Brain pericyte (primary cell): ENCODE measurements at places on chromosomes 5 and 9.

DNA sequence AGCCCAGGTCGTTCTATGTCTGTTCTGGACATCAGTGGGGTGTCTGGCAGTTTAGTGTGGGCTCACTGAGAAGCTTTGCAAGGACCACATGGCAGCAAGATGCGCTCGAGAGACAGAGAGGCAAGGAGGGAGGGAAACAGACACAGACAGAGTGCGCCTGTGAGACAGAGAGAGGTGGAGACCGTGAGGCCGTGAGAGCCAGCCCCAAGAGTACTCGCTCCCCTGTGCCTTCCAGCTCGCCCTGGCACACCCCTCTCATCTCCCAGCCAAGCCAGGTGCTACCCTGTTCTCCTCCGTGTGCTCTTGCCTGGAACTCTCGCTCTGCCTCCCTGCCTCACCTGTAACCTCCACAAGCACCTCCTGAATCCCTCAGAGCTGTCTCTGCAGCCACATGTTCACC, 106.8 kb downstream of the EHMT1 start:
- no peak for DNase-seq

DNA sequence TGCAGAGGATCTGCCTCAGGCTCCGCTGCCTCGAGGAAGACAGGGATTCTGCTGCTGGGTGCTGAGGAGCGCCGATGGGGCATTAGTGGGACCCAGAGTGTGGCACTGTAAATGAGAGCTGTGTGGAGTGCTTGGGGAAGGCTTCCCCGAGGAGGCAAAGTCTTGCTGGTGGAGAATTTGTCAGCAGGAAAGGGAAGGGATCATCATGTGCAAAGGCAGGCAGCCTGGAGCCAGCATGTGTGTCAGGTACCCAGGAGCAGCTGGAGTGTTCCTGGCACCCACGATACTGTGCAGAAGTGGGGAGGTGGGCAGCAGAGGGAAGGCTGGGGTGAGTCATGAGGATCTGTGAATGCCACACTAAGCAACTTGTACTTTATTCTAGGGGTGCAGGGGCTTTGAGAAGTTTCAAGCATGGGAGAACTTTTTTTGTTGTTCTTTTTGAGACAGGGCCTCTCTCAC, 12.3 kb downstream of the B4GALT7 start:
- no peak for DNase-seq

GRCh38 chr5:170135796-170136490, 30.2 kb downstream of the FOXI1 start:
- DNase-seq, result no peak

GRCh38 chr9:96449523-96449844, 485 bp upstream of the HABP4 start:
- no peak for DNase-seq

DNA sequence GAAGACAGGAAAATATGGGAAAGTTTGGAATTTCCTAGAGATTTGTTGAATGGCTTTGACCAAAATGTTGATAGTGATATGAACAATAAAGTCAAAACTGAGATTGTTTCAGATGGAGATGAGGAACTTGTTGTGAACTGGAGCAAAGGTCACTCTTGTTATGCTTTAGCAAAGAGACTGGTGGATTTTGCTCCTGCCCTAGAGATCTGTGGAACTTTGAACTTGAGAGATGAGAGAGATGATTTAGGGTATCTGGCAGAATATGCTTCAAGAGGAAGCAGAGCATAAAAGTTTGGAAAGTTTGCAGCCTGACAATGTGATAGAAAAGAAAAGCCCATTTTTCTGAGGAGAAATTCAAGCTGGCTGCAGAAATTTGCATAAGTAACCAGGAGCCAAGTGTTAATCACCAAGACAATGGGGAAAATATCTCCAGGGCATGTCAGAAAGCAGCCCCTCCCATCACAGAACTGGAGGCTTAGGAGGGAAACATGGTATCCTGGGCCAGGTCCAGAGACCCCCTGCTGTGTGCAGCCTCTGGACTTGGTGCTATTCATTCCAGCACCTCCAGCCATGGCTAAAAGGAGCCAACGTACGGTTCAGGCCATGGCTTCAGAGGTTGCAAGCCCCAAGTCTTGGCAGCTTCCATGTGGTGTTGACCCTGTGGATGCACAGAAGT, 114.3 kb upstream of the STARD4 start:
- DNase-seq, result no peak

DNA sequence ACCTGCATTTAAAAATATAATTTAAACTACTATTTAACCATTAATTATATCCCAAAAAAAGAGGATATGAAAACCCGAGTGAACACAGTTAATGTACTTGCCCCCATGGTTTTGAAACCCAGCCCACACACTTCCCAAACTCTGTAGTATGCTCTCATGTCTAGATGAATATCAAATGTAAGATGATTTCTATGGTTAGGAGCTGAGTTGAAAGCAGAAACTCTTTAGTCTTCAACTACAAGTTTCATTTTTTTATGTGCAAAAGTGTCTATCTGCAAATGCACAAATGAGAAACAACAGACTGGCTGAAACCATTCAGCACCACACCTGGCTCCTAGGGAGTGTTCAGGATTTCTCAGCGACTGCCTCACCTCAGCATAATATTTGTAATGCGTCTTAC, 183.3 kb downstream of the SEMA5A start:
- DNase-seq, result no peak

DNA sequence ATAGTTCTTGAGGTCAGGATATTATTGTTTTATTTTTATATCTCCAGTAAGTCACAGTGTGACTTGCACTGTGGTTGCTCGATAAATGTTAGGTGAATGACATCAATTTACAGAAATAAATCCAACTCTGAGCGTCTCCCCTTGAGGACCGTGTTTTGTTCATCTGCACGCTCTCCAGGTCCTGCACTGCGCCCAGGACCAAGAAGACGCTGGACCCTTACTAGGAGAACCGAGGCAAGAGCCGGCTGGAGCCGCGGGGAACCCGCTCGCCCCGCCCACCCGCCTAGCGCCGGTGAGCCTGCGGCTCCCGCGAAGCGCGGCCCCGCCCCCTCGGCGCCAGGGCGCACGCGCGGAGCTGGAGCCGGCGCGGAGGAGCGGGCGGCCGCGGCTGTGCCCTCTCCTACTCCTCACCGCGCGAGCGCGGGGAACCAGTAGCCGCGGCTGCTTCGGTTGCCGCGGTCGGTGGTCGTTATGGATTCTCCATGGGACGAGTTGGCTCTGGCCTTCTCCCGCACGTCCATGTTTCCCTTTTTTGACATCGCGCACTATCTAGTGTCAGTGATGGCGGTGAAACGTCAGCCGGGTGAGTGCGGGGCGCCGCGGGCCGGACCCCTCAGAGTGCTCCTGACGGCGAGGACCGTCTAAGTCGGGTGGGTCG, at the start of gene TMEM38B:
TMEM38B (plus strand) TSS at position 352 of the 658 bp plus-strand sequence; CDS start at position 472, 120 bp downstream.
- no peak for DNase-seq

DNA sequence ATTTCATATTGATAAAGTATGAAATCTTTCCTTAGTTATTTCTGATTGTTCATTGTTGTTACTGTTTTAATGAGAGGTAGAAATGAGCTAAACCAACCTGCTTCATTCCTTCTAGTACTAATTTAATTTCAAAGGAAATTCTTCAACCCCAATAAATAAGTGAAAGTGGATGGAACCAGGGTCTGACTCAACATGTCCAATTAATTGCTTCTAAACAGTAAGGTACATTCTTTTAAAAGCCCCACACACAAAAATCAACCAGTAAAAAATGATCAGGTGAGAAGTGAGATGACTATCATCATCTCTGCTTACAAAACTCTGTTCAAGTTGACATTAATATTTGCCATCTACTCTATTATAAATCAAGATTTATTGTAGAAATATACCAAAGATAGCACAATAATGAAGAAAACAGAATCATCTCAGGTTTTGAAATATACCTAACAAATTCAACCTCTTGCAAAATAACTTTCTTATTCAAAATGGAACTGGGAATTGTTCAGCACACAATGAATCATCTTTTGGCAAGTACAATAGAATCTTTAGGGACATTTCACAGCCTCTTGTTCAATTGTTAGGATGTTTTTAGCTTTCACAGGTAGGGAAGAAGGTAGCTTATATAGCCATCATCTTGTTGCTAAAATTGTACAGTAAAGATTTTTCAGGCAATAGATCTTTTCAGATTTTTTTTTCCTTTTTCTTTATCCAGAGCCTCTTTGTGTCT, 114.5 kb downstream of the RPS23 start:
- DNase-seq, result no peak

- no peak for DNase-seq
Observed at GRCh38 chr5:176535664-176536131, 1.5 kb downstream of the RNF44 start.

GRCh38 chr9:76438841-76439588, 20.0 kb upstream of the GCNT1 start:
- DNase-seq, result no peak

- no peak for DNase-seq
Observed at GRCh38 chr5:57804007-57804444, 321.4 kb upstream of the ACTBL2 start.

GRCh38 chr9:17509701-17510100, 69.2 kb upstream of the SH3GL2 start:
- no peak for DNase-seq

- DNase-seq, result no peak
Observed at GRCh38 chr9:9538766-9539165, 1074.0 kb downstream of the PTPRD start.

GRCh38 chr9:129891569-129891968, 56.3 kb downstream of the USP20 start:
- DNase-seq, result no peak

- DNase-seq, result no peak
Observed at GRCh38 chr5:74943905-74944304, 77.7 kb upstream of the FAM169A start.

GRCh38 chr9:110615498-110615897, 36.0 kb upstream of the SVEP1 start:
- no peak for DNase-seq

GRCh38 chr5:122180863-122181548, 51.7 kb downstream of the ZNF474 start:
- no peak for DNase-seq

DNA sequence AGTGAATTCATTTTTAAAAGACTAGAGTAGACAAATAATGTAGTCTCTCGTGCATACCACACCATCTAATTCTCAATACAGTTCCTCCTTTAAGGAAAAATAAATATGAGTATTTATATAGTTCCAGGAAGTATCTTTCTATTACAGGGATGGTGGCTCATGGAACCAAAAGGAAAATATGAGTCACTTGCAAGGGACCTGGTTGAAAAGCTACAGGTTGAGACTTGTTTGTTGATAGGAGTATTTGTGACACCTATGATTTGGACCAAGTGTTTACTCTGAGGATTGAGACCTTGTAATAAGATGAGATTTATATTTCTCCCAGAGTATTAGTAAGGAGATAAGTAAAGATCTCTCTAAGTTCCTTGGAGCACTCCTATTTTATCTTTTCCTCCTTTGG, 67.4 kb downstream of the CDO1 start:
- DNase-seq, result no peak

DNA sequence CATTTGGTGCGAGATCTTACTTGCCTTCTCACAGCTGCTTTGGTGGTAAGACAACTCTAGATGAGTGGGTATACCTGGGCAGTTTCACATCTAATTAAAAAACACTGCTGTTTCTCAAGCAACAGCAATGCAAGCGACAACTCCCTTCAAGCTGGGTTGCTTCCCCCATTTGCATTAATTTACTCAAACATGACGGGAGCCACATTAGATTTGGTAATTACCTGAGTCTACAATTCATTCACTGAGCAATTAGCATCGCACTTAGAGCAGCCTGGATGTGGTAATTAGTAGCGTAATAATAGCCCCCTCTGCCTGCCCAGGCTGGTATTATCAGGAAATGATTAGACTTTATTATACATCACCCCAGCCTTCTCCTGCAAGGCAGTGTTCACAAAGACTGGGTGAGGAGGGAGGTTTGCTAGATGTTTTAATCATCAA, 73.4 kb downstream of the FBXO38 start:
- DNase-seq, result no peak

DNA sequence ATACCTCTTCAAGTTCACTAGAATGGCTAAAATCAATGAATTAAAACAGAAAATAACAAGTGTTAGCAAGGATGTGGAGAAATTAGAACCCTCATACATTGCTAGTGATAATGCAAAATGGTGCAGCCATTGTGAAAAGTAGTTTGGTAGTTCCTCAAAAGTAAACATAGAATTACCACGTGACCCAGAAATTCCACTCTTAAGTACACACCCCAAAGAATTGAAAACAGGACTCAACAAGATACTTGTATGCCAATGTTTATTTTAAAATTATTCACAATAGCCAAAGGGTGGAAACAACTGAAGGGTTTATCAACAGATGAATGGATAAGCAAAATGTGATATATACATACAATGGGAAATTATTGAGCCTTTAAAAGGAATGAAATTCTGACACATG, 70.3 kb downstream of the BARX1 start:
- DNase-seq, result no peak

DNA sequence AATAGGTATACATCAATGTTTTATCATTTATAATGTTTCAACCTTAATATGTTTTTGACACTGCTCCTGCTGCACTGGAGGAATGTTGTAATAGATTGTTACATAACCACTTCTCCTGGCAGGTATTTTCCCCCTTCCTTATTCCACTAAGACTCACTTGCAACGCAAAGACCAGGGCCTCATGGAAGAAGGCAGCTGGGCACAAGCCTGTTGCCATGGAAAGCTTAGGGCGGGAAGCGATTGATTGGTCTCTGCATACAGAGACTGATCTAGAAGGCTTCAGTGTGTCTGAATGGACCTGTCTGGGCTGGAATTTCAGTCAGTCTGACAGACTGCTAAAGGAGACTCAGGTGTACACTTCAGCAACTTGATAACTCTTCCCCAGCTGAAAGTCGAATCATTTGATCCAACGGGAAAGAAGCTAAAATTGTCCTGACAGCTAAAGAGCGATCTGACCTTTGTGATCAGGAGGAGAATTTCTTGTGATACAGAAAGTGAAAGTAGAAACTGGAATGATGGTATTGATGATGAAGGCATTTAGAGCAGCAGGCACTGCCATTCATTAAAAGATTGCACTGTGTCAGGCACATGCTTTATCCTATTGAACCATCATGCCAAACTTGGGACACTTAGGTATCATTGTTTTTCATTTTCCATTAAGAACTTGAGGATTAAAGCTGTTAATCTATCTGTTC, 65.1 kb downstream of the GRIA1 start:
- DNase-seq, result no peak

DNA sequence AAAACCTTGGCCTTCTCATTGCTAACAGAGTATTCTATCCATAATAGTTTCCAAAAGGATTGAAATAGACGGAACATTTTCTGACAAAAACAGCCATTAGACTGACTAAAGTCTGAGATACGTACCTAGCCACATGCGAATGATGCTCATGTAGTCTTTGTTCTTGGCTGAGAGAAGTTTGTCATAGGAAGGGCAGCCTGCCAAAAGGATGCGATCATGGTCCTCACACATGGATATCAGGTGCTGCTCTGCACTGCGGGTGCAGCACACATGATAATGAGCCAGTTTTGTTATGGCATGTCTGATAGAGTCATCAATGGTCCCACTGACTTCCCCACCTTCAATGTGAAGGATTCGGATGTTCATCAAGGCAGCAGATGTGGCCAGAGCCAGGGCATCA, 12.3 kb downstream of the GNE start:
- DNase-seq, result no peak

DNA sequence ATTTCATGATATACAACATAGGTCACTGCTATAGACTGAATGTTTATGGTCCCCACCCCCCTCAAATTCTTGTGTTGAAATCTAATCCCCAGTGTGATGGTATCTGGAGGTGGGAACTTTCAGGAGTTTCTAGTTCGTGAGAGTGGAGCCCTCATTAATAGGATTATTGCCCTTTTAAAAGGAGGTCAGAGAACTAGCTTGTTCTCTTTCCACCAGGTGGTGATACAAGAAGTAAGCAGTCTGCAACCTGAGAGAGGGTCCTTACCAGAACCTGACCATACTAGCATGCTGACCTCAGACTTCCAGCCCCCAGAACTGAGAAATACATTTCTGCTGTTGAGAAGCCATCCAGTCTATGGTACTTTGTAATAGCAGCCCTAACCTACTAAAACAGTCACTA, 33.3 kb downstream of the TMEM161B start:
- no peak for DNase-seq
